Myocyte (in vitro differentiated cells): ENCODE measurements at places on chromosomes 6 and 20.
A peak's percentile ranks its signal among the peaks of the same experiment; 100 is the strongest.

- DNase-seq: no peak
Observed at GRCh38 chr6:98295515-98296175, 538.7 kb upstream of the POU3F2 start.

GRCh38 chr6:156250593-156250992 lies 526.6 kb upstream of the ARID1B start:
- DNase-seq: no peak

DNA sequence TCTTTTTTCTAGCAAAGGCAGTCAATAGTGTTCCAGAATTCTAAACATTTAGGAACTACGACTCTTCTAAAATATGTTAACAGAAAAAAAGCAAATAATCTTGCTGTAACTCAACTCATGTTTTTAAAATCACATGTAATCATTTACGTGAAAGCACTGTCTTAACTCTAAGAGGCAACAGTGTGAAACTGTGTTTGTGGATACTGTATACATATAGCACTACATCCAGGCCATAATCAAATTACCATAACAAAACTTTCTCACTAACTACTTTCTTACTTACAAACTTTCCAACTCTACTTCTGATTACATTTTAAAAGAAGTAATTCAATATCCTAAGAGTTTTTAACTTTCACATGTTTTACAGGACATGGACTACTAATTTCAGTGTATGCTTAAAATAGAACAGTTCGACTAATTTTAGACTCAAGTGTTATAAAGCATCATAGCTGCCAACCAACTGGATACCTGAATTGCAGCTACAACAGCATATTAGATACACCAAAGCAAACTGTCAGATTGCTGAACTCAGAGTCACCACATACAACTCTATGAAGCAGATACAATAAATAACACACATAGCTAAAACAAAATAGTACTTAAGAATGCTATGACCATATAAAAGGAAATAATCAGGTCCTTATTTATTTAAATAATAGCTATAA lies 121.6 kb upstream of the BEND6 start:
- peak; percentile 46 for DNase-seq

GRCh38 chr6:137570393-137570792 lies 76.2 kb upstream of the OLIG3 start:
- DNase-seq: no peak

DNA sequence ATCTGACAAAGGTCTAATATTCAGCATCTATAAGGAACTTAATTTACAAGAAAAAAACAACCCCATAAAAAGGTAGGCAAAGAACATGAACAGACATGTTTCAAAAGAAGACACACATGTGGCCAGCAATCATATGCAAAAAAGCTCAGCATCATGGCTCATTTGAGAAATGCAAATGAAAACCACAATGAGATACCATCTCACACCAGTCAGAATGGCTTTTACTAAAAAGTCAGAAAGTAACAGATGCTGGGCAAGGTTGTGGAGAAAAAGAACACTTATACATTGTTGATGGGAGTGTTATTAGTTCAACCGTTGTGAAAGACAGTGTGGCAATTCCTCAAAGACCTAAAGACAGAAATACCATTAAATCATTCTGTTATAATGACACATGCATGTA lies 289.9 kb upstream of the MMS22L start:
- DNase-seq: no peak

DNA sequence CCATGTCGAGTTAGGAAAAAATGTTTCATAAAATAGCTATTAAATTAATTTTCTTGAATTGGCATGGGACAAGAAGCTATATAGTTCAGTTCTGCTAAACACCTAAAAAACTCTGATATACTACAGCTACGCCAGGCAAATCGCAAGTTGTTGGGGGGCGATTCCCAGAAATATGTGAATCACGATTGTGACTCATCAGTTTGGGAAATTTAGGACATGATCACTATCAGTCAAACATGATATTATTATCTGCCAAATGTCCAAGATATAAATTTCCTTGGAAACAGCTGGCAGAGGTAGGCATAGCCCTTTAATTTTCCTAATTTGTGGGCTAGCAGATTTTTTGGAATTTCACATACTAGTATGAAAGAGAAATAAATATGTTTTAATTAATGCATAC lies 123.6 kb downstream of the ATXN1 start:
- no peak for DNase-seq

DNA sequence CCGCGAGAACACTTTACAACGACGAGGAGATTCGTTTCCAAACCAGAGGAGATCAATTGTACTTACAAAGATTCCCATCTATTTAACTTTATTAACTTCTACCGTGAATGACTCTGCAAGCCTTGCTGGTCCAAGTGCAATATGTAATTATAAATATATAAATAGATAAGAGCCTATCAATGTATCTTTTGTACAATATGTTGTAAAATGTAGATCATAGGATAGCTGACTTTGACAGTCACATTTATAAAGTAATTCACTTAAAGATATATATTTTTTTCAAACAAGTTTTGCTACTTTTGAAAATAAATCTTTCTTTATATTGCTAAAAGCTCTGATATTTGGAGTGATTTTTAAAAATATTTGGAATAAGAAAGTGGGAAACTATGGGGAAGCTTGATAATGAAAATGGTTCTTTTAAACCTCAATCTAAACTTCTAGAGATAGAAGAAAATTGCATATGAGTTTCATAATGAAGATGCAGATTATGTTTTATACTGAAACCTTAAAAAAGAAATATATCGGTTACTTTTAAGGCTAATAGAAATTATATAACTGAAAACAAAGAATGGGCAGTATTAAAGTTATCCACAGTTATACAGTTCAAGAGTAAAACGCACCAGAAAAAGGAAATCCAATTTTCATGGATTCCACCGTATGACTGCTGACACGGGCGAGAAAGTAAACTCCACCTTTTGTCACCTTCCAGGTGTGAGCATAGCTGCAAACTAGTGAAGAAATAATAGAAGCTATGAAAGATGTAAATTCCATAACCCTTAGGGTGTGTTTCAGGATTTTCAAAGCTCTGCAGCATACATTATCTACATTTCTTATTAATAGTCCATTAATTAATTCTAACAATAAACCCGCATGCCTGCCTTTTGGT lies 3.3 kb downstream of the TCF21 start:
- no peak for DNase-seq

- no peak for DNase-seq
Observed at GRCh38 chr6:166277892-166278578, 30.2 kb downstream of the PRR18 start.

DNA sequence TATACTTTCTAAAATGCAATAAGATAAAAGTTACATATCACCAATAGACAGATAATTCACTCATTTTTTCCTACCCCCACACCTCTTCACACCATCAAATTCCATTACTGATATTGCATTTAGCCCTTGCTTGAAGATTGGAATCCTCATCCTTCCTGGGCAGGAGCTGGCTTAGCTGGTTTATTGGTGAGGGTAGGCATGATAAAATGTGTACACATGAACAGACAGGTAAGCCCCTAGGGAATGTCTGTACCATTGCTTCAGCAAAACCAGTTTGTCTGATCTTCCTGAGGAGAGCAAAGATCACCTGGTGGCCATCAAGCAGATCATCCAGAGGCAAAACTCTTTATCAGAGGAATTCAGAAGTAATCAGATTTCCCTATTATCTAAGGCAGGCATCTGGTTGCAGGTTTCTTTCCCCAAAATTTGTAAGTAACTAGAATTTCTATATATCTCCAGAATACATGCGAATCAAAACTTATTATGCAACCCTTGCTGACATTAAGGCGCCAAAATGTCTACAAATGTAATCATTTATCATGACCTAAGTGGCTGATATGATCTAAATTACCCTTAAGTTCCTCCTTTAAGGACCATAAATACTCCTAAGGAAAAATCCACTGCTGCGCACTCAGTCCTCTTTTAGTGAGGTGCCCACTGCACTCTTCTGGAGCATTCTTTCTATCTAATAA lies 6.6 kb upstream of the FABP7 start:
- no peak for DNase-seq

GRCh38 chr6:167739721-167740475 lies 86.8 kb upstream of the AFDN start:
- DNase-seq: no peak

DNA sequence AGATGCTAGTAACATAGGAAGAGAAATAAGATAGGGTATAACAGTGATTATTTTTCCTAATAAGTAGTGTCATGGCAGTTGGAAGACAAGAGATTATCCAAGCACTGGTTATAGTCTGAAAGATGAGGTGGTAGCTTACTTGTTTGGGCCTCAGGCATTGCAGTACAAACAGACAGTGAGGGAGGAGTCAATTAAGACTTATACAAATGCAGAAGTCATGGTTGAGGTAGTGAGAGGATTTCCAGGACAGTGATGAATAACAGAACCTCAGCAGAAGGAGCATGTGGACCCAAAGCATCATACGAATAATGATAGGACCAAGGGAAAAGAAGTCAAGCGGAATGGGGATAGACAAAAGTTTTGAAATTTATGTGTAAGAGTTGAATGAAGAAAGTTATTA lies 53.5 kb downstream of the HCRTR2 start:
- no peak for DNase-seq

DNA sequence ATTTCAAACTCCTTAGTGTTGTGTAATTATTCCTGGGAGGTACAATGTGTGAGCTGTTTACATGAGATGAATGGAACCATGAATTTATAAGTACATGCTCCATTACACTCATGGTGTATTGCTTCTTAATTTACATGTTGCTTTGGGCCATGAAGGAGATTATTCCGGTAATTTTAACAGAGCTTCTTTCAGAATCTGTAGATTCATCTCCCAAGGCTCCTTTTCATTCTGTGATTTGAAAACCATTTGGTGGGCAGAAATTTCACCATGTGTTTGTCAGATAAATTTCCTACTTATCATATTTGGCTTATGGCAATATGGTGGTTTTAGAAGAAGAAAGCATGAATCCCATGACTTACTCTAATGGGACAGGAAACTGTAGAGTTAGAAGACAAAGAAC lies 421.6 kb upstream of the EYS start:
- DNase-seq: no peak

GRCh38 chr6:96521306-96521643 lies 331 bp upstream of the UFL1 start:
- no peak for DNase-seq

DNA sequence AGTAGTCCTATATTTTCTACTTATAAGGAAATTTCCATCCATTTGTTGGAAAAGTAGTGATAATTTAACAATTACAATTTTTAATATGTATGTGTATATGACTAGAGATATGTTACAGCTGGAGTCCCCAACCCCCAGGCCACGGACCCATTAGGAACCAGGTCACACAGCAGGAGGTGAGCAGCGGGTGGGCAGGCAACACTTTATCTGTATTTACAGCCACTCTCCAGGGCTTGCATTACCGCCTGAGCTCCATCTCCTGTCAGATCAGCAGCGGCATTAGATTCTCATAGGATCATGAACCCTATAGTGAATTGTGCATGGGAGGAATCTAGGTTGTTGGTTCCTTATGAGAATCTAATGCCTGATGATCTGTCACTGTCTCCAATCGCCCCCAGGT lies 46.8 kb downstream of the TRDN start:
- no peak for DNase-seq

GRCh38 chr20:55264703-55265239 lies 740.5 kb downstream of the CBLN4 start:
- DNase-seq: no peak

GRCh38 chr6:19041906-19042305 lies 654.8 kb downstream of the RNF144B start:
- no peak for DNase-seq

DNA sequence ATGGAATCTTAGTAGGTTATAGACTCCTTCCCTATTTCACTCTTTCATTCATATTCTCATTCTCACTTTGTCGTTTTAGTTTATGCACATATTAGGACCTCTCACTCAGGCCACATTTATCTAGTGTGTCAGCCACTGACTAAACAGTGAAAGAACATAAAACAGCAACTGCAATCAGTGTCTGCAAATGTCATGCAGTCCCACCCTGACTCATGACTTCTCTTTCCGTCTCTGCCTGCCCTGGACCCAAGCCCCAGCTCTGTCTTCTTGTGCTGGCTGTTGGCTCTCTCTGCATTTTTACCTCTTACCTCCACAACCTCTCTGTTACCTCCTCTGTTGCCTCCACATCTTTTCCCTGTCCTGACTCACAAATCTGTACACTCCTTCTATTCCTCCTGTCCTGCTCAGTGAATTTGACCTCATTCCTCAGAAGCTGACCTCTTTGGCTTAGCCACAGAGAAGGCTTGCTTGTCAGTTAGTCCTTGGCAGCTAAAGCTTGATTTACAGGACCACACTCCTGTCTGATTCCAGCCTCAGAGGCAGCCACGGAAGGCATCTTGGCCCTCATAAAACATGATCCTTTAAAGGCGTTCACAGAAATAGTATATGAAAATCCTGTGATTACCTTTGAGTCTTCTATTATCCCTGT lies 247.6 kb downstream of the PKHD1 start:
- no peak for DNase-seq
